ENCODE measurements at places on chromosomes 3 and 15.

DNA sequence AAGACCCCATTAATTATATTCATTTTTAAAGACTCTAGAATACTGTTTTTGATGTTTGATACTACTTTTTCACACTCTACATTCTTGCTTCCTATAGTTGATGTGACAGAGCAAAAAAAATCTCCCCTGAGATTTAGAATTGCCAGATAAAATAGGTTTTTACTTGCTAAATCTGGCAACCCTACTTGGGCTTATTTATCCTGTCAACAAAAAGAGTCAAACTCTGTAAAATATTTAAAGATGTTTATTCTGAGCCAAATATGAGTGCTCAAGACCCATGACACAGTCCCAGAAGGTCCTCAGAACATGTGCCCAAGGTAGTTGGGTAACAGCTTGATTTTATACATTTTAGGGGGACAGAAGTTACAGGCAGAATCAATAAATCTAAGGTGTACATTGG lies 72.3 kb downstream of the DAPK2 start:
- no peak for DNase-seq

- DNase-seq, result no peak
These were observed 4.5 kb downstream of the THBS1 start for GRCh38 chr15:39585389-39585841.

DNA sequence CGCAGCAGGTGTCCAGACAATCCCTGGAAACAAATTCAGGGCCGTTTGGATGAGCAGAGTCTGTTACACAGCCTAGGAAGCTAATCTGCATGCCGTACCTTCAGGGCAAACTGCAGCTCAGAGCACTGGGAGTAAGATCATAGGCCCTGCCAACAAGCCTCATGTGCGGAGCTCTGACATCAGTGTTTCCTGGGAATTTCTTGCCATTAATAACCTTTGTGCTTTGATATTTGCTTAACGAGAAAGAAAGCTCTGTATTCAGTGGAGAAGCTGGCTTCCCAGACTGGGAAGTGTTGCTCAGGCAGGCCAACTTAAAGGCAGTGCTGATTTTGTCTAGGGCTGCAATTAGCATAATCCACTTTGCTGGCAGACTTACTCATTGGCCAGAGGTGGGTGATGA lies 116.1 kb upstream of the KLHL25 start:
- DNase-seq, result no peak

DNA sequence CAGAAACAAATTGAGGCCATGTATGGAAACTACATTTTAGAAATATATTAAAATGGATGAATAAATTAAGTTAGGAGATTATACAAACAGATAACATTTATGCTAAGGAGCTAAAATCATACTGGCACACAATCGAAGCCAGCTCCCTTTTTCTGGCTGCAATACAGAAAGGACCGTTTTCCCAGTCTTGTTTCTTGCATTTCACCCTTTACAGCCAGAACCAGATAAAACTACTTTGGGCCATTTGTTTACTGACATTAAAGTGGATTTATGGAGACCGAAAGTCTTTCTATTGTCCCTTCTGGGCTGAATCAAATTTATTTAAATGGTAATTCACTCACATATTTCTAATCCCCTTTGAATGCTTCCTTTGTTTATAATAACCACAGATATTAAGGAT lies 50.1 kb upstream of the CNTN3 start:
- DNase-seq, result no peak

DNA sequence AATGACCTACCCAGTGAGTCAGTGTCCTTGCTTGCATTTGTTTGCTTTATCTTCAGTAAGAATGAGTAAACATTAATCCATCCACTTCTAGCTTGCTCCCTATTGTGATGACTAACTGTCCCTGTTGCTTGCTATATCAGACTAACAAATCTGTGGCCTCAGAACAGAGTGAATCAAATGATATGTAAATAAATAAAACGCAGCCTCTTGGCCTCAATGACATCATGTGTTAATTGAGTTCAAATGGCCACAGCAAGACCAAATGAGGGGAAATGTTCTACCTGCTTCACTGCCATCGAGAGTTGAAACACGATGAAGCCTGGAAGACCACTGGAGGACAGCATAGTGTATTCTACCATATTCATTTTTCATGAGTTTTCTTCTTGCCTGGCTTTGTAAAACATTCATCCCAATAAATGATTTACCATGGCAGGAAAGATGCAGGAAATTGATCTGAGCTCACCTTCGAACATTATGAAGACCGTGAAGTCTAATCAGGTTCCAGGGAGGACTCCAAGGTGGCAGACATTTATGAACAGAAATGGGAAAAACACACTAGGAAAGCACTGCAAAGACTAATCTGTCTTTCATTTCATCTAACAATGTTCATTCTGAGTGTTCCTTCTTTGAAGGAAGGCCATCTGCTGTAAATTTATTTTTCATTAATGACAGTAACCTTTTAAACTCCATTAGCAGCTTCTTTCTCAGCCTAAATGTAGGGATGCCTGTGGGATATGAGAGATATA lies 1144.5 kb downstream of the TUSC7 start:
- DNase-seq, result no peak

DNA sequence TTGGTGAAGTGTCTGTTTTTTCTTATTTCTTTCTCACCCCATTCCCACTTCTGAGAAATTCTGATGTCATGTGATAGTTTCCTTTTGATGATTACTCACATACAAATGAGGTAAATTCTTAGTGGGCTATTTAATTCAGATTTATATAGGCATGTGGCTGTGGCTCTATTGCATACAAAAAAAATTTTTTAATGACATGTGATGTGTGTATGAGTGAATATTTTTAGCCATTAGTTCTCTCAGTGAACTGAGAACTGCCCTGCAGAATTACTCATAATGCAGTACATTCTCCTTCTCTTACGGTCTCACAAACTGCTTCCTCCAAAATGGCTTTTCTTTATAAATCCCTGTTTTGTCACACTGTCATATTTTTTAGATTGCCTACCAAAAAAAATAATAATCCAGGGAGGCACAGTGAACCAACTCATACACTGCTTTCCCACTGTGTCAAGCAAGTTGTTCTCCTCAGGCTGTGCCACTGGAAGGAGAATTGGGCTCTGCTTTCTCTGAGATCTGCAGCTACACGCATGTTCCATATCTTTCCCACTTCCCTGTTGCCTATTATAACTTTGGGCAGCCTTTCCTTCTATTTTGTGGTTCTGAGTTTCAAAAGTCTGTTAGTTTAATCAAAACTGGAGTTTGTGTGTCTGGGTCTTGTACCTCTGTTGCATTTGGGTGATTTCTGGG lies 415.7 kb upstream of the THBS1 start:
- DNase-seq, result no peak

GRCh38 chr15:77650265-77650664 lies 17.6 kb upstream of the LINGO1 start:
- no peak for DNase-seq

All from type B pancreatic cell (in vitro differentiated cells).